Activated CD4-positive, alpha-beta memory T cell treated with anti-CD3 and anti-CD28 coated beads for 36 hours (primary cell): ENCODE measurements at places on chromosomes 13 and 19.

- no peak for DNase-seq
These were observed 6.7 kb downstream of the RNU6-9 start for GRCh38 chr19:900043-900301.

- DNase-seq = no peak
These were observed 435.9 kb upstream of the SGCG start for GRCh38 chr13:22744688-22745452.

- DNase-seq = no peak
These were observed 20.8 kb upstream of the OR7A17 start for GRCh38 chr19:14906711-14907110.

- DNase-seq = no peak
These were observed 15.8 kb downstream of the CPB2 start for GRCh38 chr13:46088821-46089562.

DNA sequence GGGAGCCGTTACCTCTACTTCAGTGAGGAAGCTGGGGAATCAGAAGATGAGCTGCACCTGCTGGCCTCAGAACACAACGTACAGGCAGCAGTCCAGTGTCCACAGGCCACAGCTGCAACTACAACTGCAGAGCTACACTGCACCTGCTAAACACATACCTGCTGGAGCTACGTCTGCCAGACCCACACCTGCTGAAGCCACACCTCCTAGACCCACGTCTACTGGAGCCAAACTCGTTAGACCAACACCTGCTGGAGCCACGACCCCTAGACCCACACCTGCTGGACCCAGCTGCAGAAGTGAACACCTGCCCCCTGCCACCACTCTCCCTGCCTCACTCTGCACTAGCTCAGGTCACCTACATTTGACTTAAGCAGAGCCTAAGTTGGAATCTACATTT, 169.9 kb downstream of the USP12 start:
- no peak for DNase-seq

DNA sequence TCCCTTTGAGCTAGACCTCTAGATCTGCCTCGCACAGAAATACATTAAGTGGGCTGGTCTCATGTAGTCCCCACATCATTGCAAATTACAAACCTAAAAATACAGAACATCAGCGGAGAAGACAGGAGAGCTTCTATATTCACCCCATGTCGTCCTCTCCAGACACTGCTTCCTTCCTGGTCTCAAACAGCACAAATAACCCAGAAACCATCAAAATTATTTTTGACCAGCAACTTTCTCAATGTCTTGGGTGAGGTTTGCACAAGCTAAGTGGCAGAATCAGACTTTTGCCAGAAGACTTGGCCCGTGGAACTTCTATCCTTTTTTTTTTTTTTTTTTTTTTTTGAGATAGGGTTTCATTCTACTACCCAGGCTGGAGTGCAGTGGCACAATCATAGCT, 28.2 kb downstream of the CLEC17A start:
- DNase-seq = no peak

GRCh38 chr19:47720669-47721422, 7.6 kb downstream of the EHD2 start:
- no peak for DNase-seq

- DNase-seq = no peak
These were observed 17.2 kb downstream of the FGF9 start for GRCh38 chr13:21688056-21688455.

DNA sequence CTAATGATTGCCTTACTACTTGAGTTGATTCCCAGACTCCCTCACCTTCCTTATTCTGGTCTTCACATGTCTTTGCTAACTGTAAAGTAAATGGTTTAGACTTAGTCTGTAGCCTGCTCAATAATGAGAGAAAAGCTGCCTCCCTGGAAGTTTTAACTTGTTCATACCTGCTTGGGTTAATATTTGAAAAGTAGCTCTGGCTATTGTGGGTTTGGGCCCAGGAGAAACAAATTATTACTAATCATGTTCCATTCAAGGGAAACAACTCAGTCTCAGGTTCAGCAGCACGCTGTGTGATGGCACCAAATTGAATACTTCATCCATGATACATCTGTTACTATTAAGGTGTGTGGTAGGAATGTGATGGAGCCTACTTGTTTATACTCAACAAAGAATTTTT, 75.0 kb downstream of the ZMYM2 start:
- no peak for DNase-seq

DNA sequence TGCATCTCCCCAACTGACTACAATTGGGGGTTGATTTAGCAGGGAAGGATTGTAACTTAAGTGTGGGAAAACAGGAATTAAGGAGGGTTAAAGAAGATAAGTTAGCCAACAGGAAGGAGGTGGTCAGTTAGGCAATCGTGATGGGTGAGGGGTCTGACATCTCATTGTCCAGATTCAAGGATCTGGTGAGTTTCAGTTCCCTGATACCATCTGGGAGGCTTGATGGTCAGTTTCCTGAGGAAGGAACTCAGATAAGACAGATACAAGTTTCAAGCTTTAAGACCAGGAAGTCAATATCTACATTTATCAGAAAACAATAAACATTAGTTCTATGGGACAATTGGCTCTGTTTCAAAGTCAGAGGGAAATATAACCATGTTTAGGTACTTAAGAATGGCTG, 601.8 kb downstream of the SLITRK6 start:
- DNase-seq = no peak

DNA sequence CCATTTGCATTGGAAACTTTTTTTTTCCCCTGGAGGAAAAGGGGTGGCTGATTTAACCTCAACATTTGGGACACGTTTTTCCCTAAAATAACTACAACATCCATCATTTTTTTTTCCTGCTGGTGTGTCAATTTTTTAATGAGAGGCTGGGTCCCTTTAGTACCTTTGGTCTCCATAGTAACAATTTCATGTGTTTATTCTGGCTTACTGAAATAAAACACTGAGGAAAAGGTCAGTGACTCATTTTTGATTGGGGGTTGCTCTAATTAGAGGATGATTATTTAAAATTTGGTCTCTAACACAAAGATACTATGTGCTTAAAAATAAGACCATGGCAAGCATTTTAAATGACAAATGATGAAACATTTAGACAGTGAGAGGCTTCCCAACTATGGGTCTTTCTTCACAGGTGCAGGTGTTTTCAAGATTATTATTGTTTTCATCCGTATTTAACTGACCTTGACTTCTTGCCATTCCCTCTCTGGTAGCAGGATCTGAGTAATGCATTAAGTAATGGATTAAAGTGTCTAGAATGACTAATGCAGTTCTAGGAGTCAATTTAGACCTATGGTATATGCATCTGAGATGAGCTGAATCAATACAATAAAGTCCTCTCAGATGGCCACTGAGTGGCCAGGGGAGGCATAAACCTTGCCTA, 406.4 kb downstream of the KCNRG start:
- DNase-seq = no peak

DNA sequence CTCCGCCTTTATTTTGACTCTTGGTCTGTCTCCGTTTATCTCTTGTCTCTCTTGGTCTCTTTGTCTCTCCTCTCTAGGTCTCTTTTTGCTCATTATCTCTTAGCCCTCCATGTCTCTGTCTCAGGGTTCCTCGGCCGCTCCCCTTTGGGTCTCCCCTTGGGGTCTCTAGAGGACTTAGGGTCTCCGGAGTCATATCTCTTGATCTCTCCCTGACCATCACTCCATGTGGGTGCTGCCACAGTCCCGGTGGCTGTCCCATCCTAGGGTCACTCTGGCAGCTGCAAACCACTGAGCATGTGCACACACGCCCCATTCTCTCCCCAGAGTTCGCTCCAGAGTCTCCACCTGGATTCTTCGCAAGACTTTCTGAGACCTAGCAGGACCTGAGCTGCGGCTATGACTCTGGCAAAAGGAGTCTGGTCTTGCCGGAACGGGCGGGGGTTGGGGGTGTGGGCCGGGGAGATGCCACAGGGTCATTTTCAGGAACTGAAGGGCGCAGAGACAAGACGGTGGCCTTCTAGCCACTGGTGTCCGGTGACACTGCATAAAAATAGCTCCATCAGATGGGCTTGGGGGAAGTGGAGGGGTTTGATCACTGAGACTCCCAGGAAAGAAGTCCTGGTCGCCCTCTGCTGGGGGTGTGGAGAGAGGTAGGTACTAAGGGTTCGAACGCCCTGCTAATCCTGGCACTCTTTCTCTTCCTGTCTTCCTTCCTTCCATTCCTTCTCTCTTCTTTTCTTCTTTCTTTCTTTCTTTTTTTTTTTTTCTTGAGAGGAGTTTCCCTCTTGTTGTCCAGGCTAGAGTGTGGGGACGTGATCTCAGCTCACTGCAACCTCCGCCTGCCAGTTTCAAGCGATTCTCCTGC, 1.2 kb upstream of the KCNA7 start:
- no peak for DNase-seq

- no peak for DNase-seq
These were observed 68.1 kb downstream of the ERCC5 start for GRCh38 chr13:102913914-102914313.

DNA sequence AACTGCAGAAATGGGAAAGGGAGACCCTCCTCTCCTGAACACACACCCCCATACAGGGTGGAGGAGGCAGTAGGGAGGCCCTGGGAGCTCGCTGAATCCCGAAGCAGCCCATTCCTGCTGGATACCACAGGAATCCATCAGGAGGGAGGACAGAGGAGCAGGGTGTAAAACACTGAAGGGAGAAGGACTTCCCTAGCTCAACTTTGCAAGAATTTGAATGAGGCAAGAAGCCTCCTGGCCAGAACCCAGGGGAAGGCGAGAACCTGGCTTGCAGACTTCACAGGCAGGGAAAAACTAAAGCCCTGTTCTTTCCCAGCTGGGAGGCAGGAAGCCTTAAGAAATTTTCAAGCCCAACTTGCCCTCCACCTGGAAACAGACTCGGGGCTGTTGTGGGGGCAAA, 43.5 kb downstream of the ZNF91 start:
- DNase-seq = no peak
